ENCODE measurements at places on chromosomes 7 and 10.

- DNase-seq: no peak
Observed at GRCh38 chr10:77943121-77943901, 16.8 kb upstream of the DLG5 start.

GRCh38 chr7:54944179-54944578, 74.6 kb upstream of the EGFR start:
- DNase-seq: no peak

GRCh38 chr10:79940431-79940830, 8.5 kb downstream of the SFTPD start:
- DNase-seq: no peak

- DNase-seq: no peak
Observed at GRCh38 chr7:36522453-36523007, 132.9 kb downstream of the ANLN start.

DNA sequence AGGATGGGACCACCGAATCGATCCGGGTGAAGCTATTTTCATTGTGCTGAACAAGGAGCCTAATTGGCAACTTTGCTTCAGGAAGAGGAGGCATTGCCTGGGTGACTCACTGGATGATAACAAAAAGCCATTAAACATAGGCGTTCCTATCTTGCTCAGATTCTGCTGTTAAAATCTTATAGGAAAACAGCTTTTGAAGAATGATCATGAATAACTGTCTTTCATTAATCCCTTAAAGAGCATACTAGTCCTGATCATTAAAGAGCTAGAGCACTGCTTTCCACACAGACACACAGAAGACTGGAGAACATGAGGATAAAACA, 174.2 kb upstream of the IMMP2L start:
- DNase-seq: no peak
